ENCODE measurements at places on chromosomes 7 and 10. TPM values are rescaled to one million over a fixed set of nuclear protein-coding genes. Genes with fewer than 3 reads are reported as not detected.

Gene OPALIN
- not detected for total RNA-seq

Gene TMEM26
- total RNA-seq = not detected

Gene STAG3
- 0.34 TPM for total RNA-seq

Gene NAT16
- total RNA-seq = not detected

Gene H2BK1
- total RNA-seq = not detected

Gene SLC26A5
- total RNA-seq = not detected

Gene ACSM6
- not detected for total RNA-seq

Gene AGR2
- total RNA-seq = 0.92 TPM

DNA sequence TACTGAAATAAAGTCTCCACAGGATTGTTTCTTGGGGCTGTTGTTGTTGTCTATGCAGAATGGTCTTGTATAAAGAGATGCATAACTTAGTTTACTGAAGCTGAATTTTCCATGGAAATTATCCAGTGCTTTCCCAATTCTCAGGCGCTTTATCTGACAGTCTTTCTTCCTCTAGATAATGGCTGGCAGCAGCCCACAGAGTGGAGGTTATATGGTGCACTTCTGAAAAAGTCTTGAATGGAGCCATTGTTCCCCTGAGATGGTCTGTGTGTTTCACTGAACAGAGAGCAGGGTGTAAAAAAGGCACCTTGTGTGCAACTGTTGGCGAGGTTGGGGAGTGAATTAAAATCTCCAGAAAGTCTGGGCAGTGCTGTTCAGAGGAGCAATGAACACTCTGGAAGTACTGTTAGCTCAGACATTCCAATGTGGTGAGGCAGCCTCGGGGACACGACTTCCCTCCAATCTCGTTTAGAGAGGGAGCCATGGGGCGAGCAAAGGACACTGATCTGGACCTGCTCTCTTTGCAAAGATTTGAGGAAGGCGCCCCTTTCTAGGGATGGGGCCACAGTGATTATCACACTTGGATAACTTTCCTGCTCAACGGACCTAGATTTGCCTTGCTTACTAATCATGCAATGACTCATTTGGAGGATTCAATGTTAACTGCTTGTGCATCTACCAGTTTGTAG lies 2.0 kb upstream of the PLCE1 start:
- DNase-seq = peak; percentile 65

- DNase-seq = no peak
Observed at GRCh38 chr7:100946111-100946510, 3.2 kb upstream of the MUC3A start.

DNA sequence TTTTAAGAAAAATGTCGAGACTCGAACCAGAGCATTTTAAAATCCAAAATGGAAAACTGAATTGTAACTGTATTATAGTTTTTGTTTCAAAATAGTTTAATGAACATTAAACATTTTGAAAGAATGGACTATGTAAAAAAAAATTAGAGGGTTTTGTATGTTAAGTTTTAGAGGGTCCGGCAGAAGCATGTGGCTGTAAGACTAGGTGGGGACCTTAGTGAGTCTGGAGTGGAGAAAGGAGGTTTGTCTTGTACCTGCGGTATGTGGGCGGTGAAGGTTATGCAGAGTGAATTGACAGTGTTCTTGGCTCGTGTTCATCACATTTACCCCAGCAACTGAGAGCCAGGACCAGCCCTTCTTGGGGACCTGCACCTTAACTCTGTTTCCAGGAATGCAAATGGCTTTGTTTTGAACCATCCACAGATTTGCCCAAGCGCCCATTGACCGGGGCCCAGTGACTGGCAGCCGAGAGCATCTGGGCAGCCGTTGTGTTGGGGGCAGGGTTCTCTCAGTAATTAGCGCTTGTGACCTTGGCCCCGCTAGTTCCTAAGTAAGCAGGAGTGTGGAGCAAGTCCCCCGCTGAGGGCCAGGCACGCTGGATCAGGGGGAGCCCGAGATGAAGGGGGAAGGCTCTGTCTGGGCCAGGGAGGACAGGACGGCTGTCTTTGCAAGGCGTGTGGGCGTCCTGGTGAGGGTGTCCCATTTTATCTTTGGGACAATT lies 1.4 kb upstream of the KLF6 start:
- DNase-seq = peak; percentile 87

DNA sequence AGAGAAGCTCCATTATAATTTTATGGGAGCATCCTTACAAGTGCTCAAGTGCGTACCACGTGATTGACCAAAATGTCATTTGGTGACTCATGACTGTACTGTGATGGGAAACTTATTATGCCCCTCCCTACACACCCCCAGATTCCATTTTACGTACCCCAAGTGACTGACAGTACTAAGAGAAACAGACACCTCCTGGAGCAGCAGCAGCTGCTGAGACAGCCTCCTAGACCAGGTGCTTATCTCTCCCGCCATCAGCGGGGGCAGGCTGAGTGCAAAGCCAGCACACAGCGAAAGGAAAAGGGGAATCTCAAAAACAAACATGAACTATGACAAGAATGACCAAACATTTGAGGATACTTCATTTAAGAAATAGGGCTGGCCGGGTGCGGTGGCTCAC lies 4.2 kb upstream of the ADAM12 start:
- DNase-seq = no peak

DNA sequence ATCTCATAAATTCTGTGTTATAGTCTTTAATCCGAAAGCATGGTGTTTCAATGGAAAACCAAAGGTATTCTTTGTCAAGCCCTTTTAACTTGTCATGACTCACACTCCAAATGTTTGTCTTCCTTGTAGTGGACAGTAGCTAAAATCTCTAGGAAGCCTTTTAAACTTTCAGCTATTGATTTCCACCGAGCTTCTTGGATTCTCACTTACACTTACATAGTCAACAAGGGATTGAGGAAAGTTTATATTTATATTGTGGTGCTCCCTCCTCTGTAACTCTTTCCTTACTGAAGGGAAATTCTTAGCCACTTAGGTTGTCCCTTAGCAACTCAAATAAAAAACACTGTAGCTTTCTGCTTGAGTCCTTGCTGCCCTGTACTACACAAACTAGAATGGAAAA lies 31.2 kb upstream of the GPR37 start:
- no peak for DNase-seq

GRCh38 chr10:131043039-131043691 lies 268.4 kb downstream of the TCERG1L start:
- DNase-seq = no peak

- DNase-seq = no peak
Observed at GRCh38 chr10:69426376-69426727, 9.6 kb upstream of the TACR2 start.

- DNase-seq = no peak
Observed at GRCh38 chr10:71683301-71683700, 36.3 kb downstream of the C10orf105 start.

DNA sequence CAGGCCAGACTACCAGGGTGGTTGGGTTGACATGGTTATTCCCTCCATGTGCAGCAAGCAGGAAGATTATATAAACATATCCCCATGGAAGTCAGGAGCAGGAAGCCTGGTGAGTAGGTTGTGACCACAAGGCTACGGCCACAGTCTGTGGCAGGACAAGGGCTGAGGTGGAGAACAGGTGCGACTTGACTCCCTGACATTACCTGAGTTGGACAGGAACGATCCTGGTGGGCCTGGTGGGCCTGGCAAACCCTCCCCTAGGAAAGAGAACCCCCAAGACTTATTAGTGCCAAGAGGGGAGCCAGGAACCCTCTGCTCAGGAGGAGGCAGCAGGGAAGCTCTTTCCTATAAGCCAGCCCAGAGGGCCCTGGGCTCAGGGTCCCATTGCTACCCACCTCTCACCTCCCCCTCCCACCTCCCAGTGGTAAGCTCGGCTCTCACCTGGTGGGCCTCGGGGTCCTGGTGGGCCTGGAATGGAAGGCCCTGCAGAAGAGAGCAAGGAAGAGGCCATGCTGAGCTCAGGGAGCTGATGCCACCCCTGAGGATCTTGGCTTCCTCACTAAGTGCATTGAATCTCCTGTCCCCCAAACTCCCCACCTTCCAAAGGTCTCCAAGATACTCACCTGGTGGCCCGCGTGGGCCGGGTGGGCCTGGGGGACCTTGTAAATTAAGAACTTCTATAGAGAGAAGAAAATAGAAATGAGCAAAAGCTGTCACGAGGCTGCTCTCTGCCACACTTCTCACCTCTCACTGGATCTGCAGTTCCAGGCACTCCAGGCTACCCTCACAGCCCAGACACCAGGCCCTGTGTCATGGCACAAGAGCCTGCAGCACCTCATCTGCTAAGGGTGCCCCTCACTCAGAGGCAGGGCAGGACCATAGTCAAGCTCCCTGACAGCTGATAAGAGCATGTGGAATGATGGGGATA lies 44.6 kb downstream of the COL17A1 start:
- no peak for DNase-seq

GRCh38 chr10:69645296-69646184 lies 15.5 kb downstream of the FAM241B start:
- no peak for DNase-seq

DNA sequence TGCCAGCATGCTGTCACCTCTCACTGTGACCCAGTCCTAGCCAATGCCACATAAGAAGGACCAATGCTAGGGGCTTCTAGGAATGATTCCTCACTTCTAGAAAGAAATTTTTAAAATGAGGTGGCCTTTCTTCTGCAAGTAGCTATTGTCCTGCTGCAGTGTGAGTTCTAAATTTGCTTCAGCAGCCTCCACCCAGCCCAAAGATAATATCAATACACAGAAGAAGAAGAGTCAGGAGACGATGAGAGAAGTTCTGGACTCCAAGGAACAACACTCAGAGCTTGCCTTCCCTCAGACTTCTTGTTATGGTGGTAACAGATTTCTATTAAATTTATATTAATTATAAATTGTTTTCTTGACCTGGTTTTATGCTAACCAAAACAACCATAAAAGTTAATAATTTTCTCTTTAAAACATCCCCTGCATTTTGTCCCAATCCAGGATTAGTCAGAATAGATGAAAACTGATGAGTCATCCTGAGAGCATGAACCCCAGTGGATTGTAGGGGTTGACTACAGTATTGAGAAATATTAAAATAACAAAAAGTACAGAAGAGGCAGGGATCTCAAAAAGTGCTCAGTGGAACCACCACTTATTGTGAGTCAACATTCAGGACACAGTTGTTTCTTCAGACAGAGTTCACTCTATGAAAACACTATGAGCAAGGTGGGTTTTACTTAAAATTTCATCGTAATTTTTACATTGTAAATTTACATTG lies 29.6 kb upstream of the AKR1C2 start:
- DNase-seq = peak; percentile 45

- no peak for DNase-seq
Observed at GRCh38 chr10:77710759-77711682, 73.4 kb upstream of the KCNMA1 start.

DNA sequence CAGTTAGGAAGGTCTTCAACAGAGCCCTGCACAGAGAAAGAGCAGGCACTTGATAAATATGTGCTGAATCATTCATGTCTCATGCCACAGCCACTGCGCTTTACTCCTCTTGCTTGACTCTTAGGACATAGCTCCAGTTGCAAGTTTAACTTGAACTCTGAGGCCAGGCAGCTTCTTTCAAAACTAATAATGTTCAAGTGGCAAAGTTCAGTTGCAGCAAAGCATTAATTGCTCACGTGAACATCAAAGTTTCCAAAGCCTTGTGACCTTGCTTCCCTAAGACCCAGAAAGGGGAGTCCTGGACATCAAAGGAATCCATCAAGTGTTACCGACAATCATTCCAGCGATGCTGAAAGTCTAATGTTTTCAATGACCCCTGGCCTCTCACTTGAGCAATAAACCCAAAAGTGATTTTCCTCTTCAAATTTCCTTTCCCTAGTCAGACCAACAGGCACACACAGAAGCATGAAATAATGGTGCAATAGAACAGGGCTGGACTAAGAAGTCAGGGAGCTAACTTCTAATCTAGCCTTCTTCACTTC lies 21.8 kb upstream of the TECTB start:
- DNase-seq = no peak

DNA sequence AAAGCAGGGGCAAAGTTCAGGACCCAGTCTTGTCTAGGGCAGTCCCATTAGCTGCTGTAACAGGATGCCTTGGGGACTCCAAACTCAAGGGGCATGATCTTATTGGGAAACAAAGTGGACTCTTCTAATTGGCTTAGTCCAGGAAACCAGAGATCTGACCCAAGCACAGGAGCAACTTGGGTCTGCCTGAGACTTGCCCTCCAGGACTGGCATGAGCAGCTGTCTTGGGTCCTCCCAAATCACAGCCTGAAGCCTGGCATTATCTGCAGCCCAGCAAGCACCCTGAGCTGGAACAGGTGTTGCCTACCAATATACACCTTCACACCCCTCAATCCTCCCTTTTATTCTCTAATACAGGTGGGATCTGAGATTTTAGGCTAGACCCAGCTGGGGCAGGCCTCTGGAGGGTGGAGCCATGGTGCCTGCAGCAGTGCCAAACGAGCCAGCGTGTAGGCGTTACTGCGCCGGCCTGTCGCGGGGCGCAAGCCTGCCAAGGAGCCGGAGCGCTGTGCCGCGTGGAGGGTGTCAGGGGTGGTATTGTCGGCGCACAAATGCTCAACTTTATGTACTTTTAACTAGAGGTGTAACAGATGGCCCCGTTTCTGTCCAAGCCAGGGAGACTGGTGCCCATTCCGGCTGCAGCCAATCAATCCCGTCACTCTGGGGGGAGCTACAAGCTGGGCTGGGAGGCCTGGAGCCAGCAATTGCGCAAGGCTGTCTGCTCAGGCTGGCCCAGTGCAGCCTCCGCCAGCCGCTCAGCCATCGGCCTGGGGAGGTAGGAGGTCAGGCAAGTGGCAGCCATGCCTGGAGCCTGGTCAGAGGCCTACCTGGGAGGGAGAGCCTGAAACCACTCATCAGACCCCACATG lies 12.8 kb upstream of the LBX1 start:
- DNase-seq = no peak

DNA sequence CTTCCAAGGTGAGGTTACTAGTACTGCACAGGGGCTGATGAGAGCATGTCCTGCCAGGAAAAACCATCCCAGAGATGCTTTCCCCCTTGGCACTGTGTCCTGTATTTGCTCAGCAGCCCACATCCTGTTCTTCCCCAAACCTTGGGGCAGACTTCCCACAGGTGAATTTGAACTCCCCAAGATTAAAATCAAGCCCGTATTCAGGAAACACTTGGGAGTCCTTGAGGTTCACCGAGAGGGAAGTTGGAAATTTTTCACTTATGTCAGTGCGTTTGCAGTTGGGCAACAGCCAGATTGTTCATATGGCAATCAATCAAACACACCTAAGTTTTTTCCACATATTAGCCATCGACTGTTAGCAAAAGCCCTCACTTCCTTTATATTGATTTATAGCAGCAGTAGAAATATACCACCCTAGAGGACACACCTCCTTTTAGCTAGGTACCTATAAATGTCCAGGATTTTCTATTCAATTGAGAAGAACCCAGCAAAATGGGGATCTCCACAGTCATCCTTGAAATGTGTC lies at the start of gene DMBT1:
Gene DMBT1 (plus strand): TSS at position 476 of the 526 bp plus-strand sequence. CDS start 17 bp downstream, at position 493.
- no peak for DNase-seq

GRCh38 chr7:123750389-123751230 lies 1.8 kb upstream of the WASL start:
- no peak for DNase-seq

DNA sequence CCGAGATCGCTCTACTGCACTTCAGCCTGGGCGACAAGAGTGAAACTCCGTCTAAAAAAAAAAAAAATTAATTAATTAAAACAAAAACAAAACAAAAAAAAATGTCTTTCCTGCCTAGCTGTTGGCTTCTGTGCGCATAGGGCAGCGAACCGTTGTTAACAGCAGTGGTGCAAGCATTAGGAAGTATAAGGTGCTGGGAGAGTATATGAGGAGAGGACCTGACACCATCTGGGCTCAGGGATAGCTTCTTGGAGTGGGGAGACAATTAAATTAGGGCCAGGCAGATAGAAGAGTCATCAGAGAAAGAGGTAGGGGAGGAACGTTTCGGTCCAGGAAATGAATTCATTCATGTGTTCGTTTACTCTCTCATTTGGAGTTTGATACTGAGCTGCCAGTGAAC lies 46.2 kb upstream of the EZH2 start:
- no peak for DNase-seq

Data from foreskin keratinocyte (primary cell).